Activated naive CD4-positive, alpha-beta T cell treated with anti-CD3 and anti-CD28 coated beads for 36 hours (primary cell): ENCODE measurements at places on chromosomes 4 and X. TPM values are rescaled to one million over a fixed set of nuclear protein-coding genes. Genes with fewer than 3 reads are reported as not detected.

DNA sequence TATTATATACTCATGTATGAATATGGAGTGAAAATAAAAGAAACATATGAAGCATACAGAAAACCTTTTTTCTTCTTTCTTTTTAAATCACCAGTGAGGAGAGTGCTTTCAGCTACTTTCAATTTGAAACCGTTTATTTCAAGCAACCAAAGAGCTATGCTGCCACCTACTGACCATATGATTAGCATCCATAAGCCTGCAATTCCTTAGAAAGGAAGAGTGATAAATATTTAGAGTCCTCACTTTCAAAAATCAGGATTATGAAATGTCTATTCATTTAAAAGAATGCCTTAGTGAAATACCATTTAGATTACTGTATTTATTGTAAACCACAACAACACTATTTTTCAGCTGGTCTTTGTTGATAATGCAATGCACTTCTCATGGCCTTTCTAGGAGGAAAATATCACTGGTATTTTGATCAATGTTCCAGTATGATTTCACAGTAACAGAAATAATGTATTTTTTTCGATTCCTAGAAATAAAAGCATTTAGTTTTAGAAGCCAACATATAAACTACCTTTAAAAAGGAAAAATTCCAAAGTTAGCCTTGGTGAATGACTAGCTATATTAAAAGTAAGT, 667.6 kb downstream of the PCDH18 start:
- H3K27me3 ChIP-seq: no peaks in the 10 kb centered on the region
- H3K36me3 ChIP-seq: no peaks in the 10 kb centered on the region
- no peaks in the 10 kb centered on the region for H3K4me1 ChIP-seq

- H3K36me3 ChIP-seq: no peaks in the 10 kb centered on the region
- no peaks in the 10 kb centered on the region for H3K4me1 ChIP-seq
- no peak for DNase-seq
- no peak overlapping the region for H3K4me3 ChIP-seq
- no peak overlapping the region for H3K27ac ChIP-seq
Measured at GRCh38 chr4:14264437-14264836, 636.9 kb upstream of the BOD1L1 start.

GRCh38 chrX:51484616-51485015, 11.8 kb downstream of the NUDT11 start:
- no peaks in the 10 kb centered on the region for H3K27me3 ChIP-seq
- H3K4me1 ChIP-seq: no peaks in the 10 kb centered on the region
- H3K27ac ChIP-seq: no peak overlapping the region
- no peak overlapping the region for H3K4me3 ChIP-seq

The GABRA4 gene
- total RNA-seq: not detected

The RXFP1 gene
- total RNA-seq: not detected

GRCh38 chr4:83339573-83339972, 4.9 kb upstream of the HPSE start:
- H3K4me1 ChIP-seq: peaks cover 27% of the 10 kb centered on the region
- H3K27me3 ChIP-seq: peaks cover 2% of the 10 kb centered on the region
- no peak for DNase-seq
- no peak overlapping the region for H3K4me3 ChIP-seq
- H3K36me3 ChIP-seq: no peaks in the 10 kb centered on the region
- H3K27ac ChIP-seq: no peak overlapping the region
